ENCODE measurements at places on chromosomes 5 and 9.

- no peak for DNase-seq
These were observed 65.0 kb upstream of the SUB1 start for GRCh38 chr5:32520356-32520755.

DNA sequence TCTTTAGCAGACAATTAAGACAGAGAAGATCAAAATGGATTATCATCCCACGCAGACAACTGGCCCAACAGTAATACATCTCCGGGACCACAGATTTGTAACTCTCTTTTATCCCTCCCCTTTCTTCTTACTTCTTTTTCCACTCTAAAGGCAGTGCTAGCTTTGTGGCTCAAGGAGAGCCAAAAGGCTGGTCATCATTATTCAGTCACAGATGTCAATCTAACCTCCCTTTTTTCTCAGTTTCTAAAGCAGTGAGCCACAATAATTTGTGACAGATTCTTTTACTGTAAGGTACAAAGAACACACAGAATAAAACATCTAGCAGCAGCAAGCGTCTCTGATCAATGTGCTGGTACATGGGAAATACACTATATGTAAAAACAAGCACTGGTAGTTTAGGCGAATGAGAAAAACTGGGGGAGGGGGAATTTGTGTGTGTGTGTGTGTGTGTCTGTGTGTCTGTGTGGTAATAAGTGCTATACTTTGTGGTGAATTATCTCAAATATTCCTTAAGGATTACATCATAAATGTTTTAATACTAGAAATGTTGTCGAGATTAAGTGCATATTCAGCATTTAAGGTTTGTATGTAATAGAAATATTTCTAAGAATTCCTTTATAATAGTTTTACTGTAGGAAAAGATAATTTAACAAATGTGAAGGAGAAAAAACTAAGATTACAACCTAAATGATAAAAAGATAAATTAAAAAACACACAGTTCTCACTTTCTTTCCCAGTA, 140.2 kb downstream of the DENND1A start:
- no peak for DNase-seq

GRCh38 chr9:73805853-73806458, 654.3 kb downstream of the ANXA1 start:
- DNase-seq: no peak

DNA sequence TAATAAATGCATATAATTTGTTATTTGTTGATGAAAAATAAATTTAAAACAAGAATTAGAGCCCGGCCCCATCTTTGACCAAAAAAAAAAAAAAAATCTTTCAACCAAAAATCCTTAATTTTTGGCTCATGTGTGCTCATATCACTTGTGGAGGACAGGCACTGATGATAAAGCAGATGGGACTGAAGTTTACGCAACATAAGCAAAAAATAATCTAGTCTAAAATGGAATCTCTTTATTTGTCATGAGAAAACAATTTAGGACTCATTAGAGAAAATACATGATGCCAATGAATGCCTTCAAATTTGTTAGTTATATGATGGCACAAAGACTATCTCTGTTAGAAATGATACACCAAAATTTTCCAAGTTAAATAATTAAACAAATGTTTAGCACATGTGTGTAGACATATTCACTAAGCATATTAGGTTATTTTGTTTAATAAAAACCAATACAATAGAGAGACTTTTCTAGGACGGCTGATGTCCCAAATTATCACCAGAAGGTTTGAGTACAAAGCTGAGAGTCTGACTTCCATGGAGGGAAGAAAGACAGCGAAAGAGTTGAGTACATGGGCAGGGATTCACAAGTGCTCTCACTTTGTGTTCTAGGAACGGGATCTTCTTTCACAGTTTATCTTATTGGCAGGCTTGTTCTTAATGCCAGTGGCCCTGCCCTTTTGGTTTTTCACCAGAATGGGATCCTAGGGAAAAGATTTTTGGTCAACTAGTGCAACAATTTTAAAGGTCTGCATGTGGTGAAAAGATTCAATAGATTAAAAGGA, 621.4 kb downstream of the RAB3C start:
- no peak for DNase-seq

DNA sequence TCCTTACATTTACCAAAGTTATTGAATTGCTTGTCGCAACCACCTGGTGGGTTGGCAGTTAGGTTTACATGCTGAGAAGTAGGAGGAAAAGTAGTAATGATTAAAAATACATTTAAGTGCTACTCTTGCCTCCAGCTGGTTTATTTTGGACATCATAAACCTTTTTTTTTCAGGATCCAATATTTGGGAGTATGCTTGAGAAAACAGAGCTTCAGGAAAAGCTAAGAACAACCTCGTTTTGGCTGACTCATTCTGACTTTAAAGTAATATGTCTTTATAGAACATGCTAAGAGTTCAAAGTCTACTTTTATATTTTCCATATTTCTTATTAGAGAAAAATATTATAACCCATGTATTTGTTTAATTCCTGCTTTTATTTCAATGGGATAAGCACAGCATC, 41.7 kb upstream of the BNC2 start:
- no peak for DNase-seq

Measured in LoVo (cell line).